CD4-positive, alpha-beta memory T cell (primary cell): ENCODE measurements at places on chromosomes 4 and X.

- DNase-seq, result no peak
Observed at GRCh38 chr4:12852338-12853307, 631.5 kb downstream of the RAB28 start.

GRCh38 chr4:44845993-44846392 is 119.6 kb upstream of the GNPDA2 start:
- DNase-seq, result no peak

GRCh38 chr4:100208964-100209363 is 18.7 kb upstream of the DDIT4L start:
- DNase-seq, result no peak

DNA sequence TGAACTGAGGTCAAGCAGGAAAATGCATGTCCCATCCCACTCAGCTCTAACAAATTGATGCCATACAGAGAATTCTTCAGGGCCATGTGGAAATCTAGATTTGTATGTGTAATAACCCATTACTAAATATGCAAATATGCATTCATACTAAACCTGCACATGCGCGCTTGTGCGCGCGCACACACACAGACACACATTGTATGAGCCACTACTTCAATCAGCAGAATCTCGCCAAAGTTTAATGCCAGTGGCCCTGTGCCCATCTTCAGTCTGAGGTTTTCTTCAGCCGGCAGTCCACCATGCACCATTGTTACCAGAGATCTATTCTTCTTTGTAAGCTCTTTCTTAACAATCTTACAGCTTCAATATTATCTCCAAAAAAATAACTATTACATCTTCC is 276.4 kb downstream of the PDGFC start:
- no peak for DNase-seq

DNA sequence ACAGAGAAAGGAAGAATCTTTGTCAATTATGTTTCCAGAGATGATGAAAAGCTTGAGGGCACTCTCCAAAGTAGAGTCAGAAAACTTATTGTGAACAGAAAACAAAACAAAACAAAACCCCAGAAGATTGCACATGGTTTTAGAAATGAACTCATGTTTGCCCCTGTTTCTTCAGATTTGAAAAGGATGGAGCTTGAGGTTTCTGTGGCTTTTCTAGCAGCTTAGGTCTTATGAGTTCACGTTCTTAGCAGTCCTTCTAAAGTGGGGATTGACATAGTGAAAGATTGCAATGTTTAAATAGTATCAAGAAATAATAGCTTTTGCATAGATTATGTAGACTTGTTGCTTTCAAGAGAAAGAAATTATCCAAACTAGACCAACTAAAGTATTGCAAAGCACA is 421.8 kb downstream of the GBA3 start:
- no peak for DNase-seq

DNA sequence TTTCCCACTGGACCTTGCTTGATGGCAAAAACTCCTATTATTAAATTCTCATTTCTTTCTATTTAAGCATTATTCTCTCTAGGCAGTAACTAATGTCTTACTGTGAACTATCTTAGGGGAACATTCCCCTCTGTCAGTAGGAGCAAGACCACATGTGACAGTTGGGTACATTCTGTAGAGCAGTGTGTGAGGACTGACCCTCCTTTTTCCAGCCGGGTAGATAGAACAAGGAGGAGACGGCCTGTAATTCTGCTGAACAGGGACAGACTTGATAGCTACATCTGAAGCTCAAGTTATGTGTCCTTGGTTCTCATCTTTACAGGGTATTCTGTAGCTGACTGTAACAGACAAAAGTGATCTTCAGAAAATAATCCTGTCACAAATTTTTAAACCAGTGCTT is 43.3 kb downstream of the FNIP2 start:
- DNase-seq, result no peak

- DNase-seq, result no peak
Observed at GRCh38 chr4:183961795-183962194, 56.7 kb downstream of the STOX2 start.

GRCh38 chr4:14883661-14884060 is 118.6 kb upstream of the CPEB2 start:
- no peak for DNase-seq

DNA sequence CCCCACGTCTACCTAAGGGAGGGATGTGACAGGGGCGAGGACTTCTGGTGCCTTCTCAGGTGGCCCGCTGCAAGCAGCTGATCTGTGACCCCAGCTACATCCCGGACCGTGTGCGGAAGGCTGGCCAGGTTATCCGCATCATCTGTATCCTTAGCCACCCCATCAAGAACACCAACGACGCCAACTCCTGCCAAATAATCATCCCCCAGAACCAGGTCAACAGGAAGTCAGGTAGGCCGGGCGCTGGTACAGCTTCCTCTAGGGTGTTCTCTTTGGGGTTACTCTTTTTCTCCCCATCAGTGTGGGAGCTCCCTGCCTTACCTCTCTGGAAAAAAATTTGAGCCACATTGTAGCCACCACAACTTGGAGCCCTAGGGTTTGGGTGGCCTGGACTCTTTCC is 2.4 kb upstream of the FAM50A start:
- peak; percentile 29 for DNase-seq

DNA sequence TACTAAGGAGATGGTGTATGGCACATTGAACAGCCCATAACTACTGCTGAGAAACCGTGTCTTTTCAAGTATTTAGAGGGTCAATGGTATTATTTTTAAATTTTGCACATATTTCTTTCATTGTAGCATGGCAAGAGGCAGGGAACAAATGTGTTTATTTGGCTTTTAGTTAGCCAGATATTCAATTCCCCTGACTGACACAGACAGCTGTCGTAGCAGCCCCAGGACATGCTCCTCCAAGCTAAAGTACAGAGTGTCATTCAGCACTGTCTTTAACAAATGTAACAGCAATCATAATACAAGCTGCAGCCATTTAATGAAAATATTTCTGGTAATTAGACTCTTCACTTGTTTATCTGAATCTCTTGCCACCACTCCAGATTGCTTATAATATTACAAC is 687.1 kb downstream of the KLHL13 start:
- no peak for DNase-seq

DNA sequence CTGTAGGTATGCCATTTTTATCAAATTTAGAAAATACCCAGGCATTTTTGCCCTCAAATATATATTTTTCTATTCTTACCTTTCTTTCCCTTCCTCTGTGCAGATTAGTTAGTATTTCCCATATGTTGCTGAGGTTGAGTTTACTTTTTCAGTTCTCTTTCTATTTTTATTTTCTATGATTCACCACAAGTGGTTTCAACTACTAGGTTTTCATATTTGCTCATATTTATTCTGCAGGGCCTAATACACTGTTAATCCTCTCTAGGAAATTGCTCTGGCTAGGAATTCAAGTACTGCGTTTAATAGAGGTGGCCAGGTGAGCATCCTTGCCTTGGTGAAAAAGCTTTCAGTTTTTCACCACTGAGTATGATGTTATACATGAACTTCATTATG is 1535.3 kb upstream of the PCDH10 start:
- no peak for DNase-seq

- DNase-seq, result no peak
Observed at GRCh38 chr4:156971165-156971675, 379 bp downstream of the PDGFC start.

DNA sequence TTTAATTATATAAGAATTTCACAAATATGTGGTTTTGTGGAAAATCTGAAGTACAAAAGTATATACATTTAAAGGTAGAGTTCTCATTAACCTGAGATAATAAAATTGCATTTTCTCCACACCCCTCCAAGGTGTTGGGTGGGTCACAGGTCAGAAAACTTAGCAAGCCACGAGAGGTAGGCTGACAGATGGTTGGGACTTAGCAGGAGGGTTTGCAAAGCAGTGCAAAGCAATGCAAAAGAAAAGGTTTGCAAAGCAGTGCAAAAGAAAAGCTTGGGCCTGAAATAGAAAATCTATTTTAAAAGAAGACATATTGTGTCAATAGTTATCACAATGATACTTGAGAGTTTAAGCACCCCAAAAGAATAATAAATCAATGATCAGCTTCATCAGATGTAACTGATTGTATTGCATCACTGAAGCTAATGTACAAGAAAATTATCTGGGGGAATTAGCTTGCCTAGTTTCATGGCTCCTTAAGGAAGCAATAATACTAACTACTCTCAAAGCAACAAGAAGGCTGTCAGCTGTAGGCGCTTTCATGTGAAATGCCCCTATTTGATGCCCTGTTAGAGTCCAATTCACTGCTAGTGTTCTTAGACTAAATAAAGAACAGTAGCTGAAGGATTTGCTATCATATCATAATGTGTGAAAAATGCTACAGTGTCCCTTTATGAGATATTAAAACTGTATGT is 319.5 kb downstream of the KCNIP4 start:
- DNase-seq, result no peak

GRCh38 chrX:36573720-36574119 is 434.4 kb upstream of the FAM47C start:
- no peak for DNase-seq

- DNase-seq, result no peak
Observed at GRCh38 chr4:8050555-8051206, 107.9 kb downstream of the ABLIM2 start.

GRCh38 chr4:167784826-167785225 is 307.5 kb upstream of the ANXA10 start:
- no peak for DNase-seq

- no peak for DNase-seq
Observed at GRCh38 chr4:57719456-57719855, 609.3 kb upstream of the IGFBP7 start.

GRCh38 chr4:24174602-24175001 is 284.8 kb upstream of the PPARGC1A start:
- DNase-seq, result no peak

GRCh38 chrX:11537141-11537540 is 128.6 kb downstream of the ARHGAP6 start:
- DNase-seq, result no peak

GRCh38 chrX:37746218-37746941 is 33.5 kb upstream of the CYBB start:
- DNase-seq, result no peak

GRCh38 chrX:46325312-46325877 is 219.8 kb downstream of the ZNF674 start:
- no peak for DNase-seq

- no peak for DNase-seq
Observed at GRCh38 chr4:20954541-20954940, 254.3 kb downstream of the PACRGL start.

DNA sequence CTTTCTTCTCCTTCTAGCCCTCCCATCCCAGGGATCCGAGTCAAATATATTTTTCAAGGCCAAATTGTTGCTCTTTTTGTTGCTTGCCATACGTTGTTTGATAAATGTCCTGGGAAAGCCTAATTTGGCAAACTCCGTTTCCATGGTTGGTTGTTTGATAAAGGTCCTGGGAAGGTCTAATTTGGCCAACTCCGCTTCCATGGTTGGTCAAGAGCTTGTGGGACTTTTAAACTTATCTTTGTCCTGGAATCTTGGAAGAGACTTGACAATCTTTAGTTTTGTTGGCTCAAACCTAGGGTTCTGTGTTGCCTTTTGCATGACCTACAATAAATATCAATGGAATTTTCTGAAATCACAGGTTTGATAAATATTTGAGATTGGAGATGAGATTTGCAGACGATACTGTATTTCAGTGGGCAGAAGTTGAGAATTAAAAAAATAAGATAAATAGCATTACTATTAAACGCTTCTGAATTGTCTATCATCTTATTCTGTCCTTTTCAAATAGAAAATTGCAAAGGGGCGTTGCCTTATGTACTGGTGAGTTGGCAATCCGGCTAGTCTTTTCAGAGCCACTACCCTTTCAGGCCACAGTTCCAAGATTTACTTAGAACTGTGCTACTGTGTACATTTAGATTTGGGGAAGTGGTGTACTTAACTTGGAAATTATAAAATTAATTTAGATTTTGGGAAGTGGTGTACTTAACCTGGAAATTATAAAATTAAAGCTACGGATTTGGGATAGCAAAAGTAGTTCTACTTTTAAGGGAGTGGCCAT is 804 bp downstream of the OSTC start:
- DNase-seq, result no peak
